SHP77 treated with DMSO at 0.1 percent for 48 hours (cell line): ENCODE measurements at places on chromosomes 11 and 22.

GRCh38 chr11:13465909-13466371, 2.9 kb upstream of the BTBD10 start:
- peak; percentile 0 for DNase-seq

DNA sequence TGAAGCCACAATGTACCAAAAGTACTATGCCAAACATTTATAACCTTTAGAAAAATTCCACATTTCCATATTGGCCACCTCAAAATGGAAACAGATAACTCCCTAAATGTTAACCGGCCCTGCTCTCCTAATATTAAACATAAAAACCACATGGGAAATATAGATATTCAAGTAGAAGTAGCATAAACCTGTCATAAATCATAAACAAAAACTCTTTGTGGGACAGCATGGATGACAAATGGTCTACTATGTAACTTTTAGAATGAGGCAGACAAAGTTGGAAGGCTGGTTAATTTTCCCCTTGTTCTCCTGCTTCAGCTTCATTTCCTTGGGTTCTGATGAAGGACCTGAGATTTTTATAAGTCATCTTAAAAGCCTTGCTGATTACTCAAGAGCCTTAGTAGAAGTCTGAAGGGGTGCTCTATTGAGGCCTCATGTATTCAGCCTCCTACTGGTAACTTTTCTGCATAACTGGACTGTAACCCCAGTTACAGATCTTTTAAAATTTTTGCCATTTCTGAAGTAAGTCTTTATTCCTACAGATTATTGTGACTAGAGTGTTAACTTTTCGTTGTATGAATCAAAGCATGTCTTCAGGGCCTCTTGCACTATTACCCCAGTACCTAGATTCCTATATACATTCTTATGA, 116.4 kb downstream of the STIM1 start:
- no peak for DNase-seq

- DNase-seq: no peak
Observed at GRCh38 chr11:57698843-57699365, 13.1 kb downstream of the MED19 start.

DNA sequence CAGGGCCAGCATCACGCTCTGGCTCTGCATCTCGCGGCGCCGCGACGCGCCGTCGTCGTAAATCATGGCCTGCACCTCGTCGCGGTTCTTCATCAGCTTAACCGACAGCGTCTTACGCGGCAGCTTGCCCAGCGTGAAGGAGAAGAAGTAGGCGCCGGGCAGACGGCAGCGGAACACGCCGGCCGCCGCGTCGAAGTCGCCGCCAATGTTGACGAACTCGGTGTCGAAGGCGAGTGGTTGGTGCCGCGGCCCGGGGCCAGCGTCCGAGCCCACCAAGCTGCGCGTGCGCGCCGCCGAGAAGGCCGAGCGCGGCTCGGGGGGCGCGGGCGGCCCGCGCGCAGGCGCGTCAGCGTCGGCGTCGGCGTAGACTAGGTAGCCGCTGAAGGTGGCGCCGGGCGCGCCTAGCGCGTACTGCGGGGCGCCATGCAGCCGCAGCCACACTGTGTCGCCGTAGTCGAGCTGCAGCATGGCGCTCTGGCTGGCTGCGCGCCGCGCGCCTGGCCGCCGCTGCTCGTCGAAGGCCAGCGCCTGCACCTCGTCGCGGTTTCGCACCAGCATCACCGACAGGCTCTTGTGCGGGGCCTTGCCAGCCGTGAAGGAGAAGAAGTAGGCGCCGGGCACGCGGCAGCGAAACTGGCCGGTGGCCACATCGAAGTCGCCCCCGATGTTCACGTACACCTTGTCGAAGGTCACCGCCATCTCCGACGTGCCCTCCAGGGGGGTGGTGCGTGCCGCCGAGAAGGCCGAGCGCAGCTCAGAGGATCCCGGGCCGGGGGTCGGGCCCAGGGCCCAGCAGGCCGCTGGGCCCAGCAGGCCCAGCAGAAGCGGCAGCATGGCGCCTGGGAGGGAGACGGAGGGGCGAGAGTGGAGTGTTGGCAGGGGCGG, 3.7 kb downstream of the FAM180B start:
- DNase-seq: no peak

DNA sequence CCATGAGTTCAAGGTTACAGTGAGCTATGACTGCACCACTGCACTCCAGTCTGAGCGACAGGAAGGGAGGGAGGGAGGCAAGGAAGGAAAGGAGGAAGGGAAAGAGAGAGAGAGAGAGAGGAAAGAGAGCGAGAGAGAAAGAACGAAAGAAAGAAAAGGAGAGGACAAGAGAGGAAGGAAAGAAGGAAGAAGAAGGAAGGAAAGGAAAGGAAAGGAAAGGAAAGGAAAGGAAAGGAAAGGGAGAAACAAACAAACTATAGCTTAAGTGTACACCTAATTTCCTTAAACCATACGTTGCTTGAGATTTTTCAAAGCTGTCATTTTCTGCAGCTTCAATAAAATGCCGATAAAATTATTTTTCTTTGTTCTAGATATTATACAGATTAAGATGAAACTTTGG, 80.2 kb upstream of the APOA1 start:
- no peak for DNase-seq

DNA sequence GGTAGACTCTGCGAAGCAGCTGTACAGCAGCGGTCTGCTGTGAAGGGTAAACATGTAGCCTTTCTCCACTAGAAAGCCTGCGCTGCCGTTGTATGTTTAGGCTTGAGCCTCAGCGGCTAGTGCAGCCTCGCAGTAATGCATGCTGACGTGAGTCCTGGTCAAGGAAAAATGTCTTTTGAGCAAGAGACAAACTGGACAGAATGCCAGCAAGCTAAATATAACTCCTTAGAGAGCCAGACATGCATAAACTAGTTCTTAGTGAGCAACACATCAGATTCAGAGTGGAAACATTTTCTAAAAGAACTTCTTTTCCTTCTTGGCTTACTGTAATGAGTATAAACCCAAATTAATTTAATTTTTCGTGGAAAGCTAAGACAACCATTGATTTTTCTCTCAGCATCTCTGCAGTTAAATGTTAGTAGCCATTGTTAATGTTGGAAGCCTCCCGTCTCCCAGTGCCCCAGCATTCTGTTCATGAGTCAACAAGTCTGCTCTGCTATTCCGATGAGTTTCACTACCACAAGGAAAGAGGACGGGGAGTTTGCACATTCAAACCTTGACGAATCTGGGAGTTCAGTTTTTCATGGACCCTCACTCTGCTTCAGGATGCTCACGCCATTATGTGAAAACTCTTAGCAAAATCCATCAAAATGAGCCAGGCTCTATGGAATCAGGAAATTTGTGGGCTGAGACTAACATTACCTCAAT, 51.4 kb downstream of the JAM3 start:
- no peak for DNase-seq

- DNase-seq: no peak
Observed at GRCh38 chr11:116107229-116107628, 603.0 kb upstream of the CADM1 start.

GRCh38 chr22:21651521-21652009, 9.5 kb downstream of the SDF2L1 start:
- DNase-seq: no peak

DNA sequence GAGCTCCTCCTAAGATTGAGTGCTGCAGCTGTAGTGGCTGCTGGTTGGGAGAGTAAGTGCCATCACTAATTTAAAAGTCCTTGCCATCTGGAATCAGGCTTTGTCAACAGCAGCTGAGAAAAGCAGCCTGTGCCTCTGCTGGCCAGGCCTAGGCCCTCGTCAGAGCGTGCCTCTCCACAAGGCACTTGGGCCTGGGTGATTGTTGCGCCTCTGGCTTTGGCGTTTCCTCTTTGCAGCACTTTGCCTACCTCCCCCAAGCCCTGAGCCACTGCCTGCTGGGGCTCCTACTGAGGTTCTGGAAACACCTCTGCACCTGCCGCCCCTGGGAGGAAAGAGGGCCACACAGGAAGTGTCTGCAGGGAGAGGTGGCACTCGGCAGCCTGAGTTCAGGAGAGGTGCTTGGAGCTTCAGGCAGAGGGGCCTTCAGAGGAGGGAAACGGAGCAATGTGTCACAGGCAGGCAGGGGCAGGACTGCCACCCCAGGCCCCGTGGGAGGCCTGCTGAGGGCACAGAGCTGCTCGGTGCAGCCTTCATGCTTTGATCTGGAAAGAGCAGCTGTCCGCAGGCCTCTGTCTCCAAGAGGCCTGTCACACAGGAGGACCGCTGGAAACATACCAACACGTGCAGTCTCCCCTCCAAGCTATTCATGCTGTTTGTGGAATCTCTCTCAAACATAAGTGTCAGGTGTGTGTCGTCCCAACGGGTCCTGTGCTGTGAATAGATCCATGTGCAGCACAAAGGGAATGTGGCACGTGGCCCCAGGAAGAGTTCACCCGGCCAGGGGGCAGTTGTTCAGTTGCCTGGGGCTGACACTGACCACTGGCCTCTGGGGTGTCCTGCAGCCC, 61.5 kb upstream of the EMID1 start:
- DNase-seq: peak; percentile 40

- no peak for DNase-seq
Observed at GRCh38 chr11:102615077-102615893, 9.8 kb downstream of the MMP20 start.

- no peak for DNase-seq
Observed at GRCh38 chr11:14026961-14027360, 64.4 kb downstream of the SPON1 start.

DNA sequence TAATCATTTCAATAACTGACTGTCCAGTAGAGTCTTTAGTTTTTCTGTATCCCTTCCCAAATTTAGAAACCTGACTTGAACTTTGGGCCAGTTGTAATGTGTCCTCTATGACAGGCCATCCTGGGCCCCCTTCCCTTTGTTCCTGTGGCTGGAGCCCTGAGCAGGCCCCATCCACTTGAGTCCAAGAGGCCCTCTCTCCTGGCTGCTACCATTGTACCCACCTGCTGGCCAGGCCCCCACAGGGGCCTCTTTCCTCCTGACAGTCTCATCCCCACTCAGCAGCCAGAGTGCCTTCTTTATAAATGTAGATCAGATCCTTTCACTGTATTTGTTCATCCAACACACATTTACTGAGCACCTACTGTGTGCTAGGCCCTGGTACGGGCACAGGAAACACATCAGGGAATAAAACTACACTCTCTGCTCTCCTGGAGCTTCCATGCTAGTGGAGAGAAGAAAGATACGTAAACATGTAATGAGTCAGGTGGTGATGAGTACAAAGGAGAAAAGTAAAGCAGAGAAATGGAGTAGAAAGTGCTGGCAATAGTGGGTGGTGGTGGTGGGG, 2.7 kb upstream of the LRP5 start:
- no peak for DNase-seq

- no peak for DNase-seq
Observed at GRCh38 chr22:36964106-36964505, 50.7 kb downstream of the CSF2RB start.
